ENCODE measurements at places on chromosomes 5 and 9. TPM values are rescaled to one million over a fixed set of nuclear protein-coding genes. Genes with fewer than 3 reads are reported as not detected.

Gene SPINK5
- total RNA-seq: not detected

Gene PRR16
- total RNA-seq: 11.9 TPM

Gene RBM22
- total RNA-seq: 35.8 TPM

Gene CAMK2A
- not detected for total RNA-seq

Gene LHX3
- total RNA-seq: not detected

Gene PKD2L2
- total RNA-seq: not detected

Gene FAM163B
- total RNA-seq: 4.5 TPM

Gene DOCK8
- 0.36 TPM for total RNA-seq

Gene TMEM232
- total RNA-seq: not detected

Gene NXNL2
- total RNA-seq: 0.32 TPM

Gene GABRB2
- not detected for total RNA-seq

Gene ARL14EPL
- not detected for total RNA-seq

Gene GGTA1
- total RNA-seq: not detected

Data from cardiac atrium fibroblast (primary cell).